ENCODE measurements at places on chromosomes 1 and 21.

DNA sequence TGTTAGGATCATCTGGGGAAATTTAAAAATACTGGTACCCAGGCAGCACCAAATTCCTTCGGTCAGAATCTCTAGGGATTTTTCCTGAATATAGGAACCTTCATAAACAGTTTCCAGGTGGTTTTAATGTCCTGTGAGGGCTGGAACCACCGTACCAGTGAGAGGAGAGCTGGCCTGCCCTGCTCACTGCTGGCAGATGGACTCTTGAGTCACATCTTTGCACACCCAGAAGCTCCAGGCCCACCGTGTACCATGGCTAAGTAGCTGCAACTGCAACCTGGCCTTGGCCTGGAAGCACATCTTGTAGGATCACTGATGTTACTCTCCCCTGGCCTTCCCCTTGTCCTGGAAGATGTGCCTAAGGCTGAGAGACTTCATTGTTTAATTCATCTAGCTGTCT, 181.5 kb downstream of the DISC1 start:
- DNase-seq, result no peak

DNA sequence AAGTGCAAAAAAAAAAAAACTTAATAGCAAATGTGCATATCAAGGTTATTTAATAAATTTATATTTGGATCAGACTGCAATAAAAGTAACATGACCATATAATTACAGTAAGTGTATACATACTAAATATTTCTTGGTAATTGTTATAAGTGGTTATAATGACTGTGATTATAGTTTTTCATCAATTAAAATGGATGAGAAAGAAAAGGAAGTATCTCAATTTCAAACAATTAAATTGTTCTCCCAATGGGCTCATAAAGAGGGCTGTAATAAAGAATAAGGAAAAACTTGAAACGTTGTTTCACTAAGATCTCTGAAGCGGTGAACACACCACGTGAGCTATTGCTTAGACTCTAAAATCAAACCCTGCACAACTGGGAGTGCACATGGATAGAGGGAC, 104.1 kb downstream of the CDC42BPA start:
- no peak for DNase-seq

- no peak for DNase-seq
Observed at GRCh38 chr1:9269721-9270120, 23.0 kb upstream of the SPSB1 start.

GRCh38 chr1:156194300-156194652, 372 bp downstream of the SLC25A44 start:
- DNase-seq, result no peak

- DNase-seq, result no peak
Observed at GRCh38 chr1:40339420-40340323, 22.6 kb upstream of the COL9A2 start.

GRCh38 chr1:43011020-43011419, 52.4 kb upstream of the SLC2A1 start:
- DNase-seq, result no peak

Data from germinal center (tissue), 1 donor.